ENCODE measurements at places on chromosomes 1 and 21.

DNA sequence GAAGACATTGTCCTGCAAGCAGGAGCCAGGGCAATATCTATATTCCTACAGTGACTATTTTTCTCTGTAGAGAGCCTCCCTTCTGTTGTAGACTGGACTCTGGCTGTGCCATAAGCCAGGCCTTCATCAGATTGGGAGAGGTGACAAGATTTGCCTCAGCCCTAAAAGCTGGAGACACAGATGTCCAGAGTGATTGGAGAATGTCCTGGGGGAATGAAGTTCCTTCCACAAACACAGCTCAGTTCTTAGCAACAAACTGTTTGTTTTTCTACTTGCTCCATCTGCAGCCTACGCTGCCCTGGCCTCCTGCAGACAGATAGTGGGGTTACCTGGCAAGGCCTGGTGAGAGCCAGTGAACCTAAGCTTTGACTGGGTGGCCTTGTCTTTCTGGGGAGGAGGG, 29.9 kb upstream of the SNX27 start:
- no peak for DNase-seq

- DNase-seq = no peak
Measured at GRCh38 chr1:21372383-21372782, 67.6 kb upstream of the NBPF3 start.

DNA sequence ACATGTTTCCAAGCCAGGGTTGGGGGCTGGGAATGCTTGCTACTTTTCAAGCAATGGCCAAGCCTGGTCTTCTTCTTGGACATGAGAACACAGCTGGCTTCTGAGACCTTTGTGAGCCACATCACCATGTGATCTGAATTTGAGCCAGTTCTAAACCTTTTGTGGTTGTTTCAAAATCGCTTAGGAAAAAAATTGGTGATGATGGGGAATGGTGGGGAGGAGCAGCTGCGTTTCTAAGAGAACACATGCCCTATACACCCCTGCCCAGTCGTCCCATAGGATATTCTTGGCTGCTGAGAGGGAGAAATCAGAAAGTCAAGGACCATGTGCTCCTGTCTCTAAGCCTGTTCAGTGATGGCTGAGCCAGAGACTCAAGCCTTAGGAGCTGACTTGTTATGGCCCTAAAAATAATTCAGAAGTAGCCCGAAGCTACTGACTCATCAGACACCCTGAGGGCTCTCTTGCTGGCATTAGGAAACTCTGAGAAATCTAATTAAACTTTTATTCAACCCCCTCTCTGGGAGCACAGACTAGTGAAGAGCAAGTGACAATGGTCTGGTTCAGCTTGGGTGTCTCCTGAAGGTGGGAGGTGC, 30.5 kb downstream of the CCDC185 start:
- no peak for DNase-seq

- no peak for DNase-seq
Measured at GRCh38 chr1:89040315-89040626, 17.6 kb upstream of the GBP3 start.

- DNase-seq = no peak
Measured at GRCh38 chr1:12692967-12693782, 22.7 kb upstream of the AADACL3 start.

DNA sequence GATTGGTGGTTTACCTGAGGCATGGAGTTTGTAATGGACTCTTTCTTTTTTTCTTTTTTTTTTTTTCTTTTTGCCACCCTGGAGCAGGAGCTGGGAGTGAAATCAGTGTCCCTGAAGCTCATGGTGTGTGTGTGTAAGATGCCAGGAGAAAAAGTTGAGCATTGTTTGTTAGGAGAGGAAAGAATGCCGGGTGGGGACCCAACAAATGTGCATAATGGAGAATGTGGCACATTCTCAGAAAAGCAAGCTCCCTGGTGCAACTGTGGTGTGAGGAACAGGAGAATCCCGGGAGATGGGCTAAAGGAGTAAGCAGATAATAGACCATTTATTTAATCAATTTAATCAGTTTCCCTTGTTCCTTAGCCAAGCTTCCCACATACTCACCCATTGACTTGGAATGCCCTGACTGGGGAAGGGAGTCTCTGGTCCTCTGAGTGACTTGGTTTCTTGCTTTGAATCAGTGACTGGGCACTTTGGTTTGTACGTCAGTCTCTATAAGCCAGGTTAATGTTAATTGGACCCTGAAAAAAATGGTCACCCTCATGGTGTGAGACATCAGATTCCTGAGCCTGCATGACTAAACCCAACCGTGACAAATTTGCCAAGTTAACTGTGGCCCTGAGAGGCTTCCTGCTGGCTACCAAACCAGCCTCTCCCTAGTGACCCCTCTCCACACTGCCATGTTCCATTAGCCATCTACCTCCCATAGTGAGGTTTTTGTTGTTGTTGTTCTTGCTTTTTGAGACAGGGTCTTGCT, 43.9 kb upstream of the ITPKB start:
- no peak for DNase-seq

DNA sequence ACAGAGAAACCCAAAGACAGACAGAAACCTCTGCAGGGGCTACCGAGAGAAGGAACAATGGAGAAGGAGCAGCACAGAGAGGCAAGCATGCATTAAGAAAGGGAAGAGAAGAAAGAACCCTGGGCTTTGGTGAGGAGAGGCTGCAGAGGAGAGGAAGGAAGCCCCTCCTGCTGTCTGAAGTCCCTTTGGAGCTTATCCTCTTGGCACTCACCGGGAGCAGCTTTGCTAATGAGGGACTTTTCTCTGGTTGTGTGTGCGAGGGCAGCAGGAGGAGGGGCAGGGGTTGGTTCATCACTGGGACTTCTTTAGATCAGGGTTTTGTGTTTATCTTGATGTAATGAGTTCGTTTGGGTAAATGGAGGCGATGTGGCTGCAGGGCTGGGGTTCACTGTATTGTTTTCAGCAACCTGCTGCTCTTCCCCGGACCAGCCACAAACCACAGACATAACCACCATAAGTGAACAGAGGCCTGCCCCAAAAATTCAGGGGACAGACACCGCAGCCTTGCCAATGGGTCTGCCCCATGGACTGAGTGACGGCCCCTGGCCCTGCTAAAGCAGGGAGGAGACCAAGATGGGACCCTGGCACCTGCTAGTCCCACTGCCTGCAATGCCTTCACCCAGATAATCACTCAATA, 100.6 kb downstream of the KCND3 start:
- DNase-seq = no peak

GRCh38 chr21:34546542-34546941, 34.5 kb upstream of the KCNE1 start:
- DNase-seq = no peak

- DNase-seq = peak; percentile 76
Measured at GRCh38 chr1:151130987-151131586, 15.3 kb downstream of the SEMA6C start.

DNA sequence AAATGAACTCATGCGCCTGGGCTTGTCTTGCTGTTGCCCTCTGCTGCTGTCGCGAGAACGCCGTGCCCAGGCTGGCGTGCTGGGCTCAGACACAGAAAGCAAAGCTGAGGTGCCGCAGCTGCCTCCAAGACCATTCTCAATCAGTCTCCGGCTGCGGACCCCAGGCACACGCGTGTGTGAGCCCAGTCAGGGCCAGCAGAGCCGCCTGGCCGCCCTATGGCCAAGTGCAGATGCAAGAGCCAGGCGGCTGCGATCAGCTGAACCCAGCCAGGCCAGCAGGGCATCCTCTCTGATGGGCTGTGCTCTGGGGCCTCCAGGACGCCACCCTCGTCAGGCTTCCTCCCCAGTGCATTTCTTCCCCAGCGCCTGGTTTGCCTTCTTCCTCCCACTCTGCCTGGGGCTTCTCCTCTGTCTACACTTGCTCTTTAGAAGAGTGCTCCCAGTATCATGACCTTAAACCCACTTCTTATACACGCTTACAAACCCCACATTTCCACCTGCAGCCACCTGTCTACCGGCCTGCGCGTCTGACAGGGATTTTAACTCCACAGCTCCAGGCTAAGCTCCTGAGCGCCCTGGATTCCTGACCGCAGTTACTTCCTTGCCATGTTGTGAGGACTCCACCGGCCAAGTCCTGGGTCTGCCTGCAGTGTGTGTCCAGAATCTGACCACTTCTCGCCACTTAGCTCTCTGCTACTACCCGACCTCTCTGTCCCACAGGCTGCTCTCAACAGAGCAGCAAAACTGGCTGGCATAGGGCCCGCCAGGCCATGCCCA, 21.7 kb upstream of the LRRC47 start:
- DNase-seq = no peak

All from CD4-positive, alpha-beta T cell treated with Interleukin-12 subunit alpha and Interleukin-12 subunit beta, for 1 hour (primary cell).